Stimulated activated naive CD8-positive, alpha-beta T cell treated with anti-CD3 and anti-CD28 coated beads, Interleukin-15, amount 100 ng/mL, for 72 hours (primary cell): ENCODE measurements at places on chromosomes 2 and 18.
A peak's percentile ranks its signal among the peaks of the same experiment; 100 is the strongest.

GRCh38 chr2:211157856-211158463 lies 601.6 kb downstream of the CPS1 start:
- peak; percentile 55 for DNase-seq

DNA sequence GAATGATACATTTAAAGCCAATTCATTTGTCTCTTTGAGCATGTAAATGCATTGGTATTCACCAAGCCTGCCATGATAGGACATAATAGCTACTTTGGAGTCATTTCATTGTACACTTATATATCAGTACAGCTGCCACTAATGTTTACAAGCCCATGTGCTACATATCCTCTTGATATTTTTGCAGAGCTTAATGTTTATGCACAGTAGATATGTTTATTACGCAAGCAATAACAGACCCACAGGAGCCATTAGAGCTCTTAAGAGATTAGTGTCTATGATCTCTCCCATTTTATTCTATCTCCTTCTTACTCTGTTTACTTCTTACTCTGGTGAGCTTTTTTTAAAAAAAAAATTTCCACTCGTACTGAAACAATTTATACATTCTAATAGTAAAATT lies 1132.1 kb upstream of the ZEB2 start:
- no peak for DNase-seq

DNA sequence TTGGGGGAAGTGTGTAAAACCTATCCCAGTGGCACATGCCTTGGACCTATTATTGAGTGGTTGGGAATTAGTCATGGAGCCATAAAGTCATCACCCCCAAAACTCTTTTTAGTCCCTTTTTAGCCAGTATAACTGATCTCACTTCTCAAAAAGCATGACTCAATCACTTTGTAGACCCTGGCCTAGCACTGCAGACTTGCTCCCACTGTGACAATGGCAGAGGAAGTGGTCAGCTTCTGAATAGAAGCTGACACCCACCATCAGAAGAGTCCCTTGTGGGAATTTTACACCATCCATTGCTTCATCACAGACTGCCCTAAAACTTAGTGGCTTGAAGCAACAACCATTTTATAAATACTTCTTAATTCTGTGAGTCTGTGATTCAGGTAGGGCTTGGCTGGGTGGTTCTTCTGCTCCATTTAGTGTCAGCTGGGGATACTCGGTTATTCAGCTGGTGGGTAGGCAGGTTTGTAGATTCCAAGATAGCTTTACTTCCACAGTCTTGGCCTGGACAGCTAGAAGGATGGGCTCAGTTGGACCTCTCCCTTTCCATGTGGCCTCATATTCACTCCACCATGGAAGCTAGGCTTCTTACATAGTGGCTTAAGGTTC lies 10.8 kb upstream of the ITGA6 start:
- DNase-seq, result no peak

- no peak for DNase-seq
Observed at GRCh38 chr2:200703127-200703925, 108.4 kb upstream of the BZW1 start.

DNA sequence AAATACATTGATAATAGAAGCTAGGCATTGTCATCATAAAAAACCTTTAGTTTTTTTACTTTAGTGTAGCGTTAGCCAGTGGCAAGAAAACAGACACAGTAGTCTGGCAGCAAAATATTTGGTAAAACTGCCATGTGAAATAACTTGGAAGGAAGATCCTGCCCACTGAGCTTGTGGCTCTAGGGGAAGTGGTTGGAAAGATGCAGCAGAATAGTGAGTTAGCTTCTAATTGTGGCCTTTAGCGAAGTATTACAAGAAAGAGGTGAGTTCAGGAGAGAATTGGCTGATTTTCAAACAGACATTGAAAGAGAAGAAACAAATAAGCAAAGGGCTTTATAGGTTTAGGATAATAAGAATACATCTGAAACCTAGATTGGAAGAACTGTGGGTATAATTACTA lies 1887.8 kb upstream of the CELF4 start:
- DNase-seq, result no peak

GRCh38 chr2:19749507-19749836 lies 152.3 kb downstream of the TTC32 start:
- no peak for DNase-seq

- DNase-seq, result no peak
Observed at GRCh38 chr2:135475128-135475527, 55.9 kb downstream of the ZRANB3 start.

DNA sequence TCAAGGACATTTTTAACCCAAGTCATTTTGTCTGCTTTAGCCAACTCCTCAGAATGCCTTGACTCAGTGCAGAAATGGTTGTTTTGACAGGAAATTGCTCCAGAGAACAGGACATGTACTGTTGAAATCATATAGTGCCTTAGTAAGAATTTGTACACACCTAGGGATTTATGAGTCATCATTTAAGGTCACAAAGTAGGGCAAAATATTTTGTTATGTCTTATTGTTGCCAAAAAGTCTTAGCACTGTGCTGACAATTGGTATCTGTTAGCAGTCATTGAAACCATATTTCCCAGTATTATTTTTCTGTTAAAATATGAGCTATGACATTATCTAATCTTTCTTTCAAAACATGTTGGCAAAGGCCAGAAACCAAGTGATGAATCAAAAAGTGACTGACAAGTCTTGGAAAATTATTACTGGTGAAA lies 104.5 kb downstream of the OSBPL6 start:
- DNase-seq, result no peak

DNA sequence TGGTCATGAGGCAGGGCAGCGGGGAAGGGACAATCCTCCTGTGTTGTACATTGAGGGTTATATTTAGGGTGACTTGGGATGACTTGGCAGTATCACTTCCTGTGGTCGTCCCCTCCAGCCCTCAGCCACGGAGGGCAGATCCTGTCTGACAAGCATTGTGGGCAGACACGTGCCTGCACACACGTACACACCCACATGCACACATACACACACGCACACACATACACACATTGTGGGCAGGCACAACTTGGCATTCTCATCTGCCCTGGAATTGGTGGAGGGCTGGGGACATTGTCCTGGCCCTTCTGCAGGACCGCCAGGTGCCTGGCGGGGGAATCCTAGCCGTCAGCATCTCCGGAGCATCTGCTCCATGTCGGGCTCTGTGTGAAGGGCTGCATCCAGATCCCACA lies 47.6 kb downstream of the ODC1 start:
- DNase-seq, result no peak

DNA sequence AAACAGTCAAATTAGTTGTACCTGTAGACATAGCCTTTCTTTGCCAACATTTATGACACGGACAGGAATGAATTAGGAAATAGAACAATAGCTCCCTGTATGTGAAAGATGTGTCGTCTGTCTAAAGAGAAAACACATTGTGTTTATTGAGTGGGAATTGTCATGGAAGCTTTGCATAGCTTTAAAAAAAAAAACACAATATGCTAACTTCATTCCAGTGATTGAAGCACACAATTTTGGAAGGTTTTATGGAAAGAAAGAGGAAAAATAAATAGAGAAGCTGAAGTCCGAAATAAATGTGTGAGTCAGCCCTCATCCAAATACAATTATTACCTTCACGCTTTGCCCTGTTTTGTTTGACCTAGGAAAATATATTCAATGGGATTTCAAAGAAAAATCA lies 1095.7 kb downstream of the TSN start:
- DNase-seq, result no peak

GRCh38 chr2:177464549-177464948 lies 72.0 kb downstream of the AGPS start:
- DNase-seq, result no peak

GRCh38 chr18:14577971-14578370 lies 34.6 kb upstream of the POTEC start:
- no peak for DNase-seq

DNA sequence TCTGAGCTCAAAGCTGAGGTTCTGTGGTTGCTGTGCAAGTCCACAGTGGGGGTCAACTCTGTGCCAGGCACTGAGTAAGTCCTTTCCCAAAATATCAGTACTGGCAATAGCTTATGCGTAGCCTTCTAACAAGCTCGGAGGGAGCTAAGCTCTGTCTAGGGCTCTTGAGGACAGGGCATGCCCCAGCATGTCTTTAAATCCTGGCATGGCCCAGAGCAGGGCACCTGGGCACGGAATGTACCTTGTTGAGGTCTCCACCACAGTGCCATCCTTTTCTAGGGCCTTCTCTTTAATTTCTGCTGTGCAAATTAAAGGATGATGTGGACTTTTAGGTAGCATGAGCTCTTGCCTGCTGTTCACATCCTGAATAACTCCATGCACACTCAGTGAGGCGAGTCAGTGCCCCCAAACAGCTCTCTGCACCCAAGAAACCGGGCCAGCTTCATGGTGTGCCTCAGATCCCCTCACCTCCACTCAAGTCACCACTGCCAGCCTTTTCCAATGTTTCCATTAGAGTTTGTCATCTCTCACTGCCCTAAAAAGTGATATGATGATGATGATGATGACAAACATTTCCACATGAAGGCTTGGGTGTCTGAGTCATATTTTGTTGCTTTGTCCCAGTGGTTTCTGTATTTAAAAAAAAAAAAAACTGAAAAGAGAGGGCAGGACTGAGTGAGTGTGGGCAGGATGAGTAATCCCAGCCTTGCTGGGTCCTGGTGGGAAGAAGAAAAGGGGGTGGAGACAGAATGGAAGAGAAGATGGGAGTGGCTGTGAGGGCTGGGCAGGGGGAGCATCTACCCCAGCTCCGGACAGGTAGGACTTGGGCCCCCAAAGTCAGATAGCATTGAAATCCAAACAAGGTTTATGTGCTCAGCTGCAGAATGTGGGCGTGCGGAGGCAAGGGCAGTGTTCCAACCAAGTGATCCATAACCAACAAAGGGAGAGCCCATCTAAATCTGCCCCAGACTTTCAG lies 78.9 kb downstream of the ZBTB7C start:
- DNase-seq, result no peak

GRCh38 chr18:40380686-40381439 lies 1574.2 kb upstream of the PIK3C3 start:
- no peak for DNase-seq

DNA sequence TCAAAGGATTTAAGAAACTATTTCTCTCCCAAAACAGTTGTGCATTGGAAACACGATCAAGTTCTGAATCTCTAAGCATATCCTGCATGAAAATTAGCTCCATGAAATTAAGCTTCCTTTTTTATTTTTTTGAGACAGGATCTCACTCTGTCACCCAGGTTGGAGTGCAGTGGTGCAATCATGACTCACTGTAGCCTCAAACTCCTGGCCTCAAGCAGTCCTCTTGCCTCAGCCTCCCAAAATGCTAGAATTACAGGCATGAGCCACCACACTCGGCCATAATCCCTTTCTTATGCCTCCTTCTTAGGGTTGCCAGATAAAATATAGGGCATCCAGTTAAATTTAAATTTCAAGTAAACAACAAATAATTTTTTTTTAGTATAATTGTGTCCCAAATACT lies 124.4 kb downstream of the ARL4C start:
- DNase-seq, result no peak

GRCh38 chr2:237044281-237044680 lies 41.4 kb upstream of the COPS8 start:
- no peak for DNase-seq

DNA sequence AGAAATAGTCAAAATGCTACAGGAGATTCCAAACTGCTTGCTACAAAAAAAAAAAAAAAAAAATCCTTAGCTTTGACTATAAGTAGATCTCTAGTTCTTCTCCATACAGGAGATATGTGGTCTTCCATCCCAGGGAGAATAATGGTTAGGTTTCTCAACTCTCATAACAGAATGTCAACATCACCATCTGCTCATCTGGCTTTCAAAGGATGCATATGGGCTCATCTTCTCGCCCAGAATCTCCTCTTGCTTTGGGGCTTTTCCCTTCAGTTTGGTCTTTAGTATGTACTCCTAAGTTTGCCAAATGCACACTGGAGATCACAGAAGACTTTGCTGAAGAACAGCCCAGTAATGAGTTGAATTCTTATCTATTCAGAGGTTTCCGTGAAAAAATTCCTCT lies 240.7 kb downstream of the NRXN1 start:
- no peak for DNase-seq

DNA sequence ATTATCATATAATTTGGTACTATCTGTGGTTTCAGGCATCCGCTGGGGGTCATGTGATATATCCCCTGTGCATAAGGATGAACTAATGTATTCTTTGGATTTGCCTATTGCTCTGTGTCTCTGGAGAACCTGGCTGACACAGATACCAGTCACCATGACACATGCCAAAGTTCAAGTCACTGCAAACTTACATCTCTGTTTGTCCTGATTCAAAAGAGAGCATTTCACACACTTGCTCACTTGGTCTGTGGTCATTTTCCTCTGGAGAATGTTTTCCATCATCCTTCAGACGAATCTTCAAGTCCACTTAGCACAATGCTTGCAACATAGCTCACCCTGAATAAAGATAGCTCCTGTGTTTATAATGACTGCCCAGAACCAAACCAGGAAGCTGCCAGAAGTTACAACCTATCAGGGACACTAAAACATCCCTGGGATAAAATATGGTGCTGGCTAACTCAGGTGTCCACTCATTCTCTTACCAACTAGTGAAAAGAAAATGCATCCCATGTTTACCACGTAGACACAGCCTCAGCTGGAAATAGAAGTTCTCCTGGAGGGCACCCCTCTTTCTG lies 18.1 kb downstream of the SULT1C3 start:
- DNase-seq, result no peak

DNA sequence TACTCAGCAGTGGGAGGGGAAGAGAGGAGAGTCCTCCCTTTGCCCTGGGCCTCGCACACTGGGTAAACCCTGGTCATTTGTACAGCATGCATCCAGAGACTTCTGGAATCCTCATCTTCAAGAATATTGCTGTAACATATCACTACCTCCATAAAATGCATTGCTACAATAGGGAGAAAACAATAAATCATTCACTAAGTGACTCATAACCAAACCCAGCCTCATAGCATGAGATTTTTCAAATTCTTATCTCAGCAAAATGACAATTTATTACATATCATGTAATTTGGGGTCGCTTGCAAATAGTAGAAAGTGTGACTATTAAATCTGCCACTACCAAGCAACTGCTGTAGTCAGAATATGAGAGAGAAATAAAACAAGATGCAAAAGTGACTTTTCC lies 189.4 kb downstream of the ALK start:
- no peak for DNase-seq

GRCh38 chr2:86229221-86229620 lies 30.0 kb downstream of the MRPL35 start:
- no peak for DNase-seq

GRCh38 chr2:109560265-109560664 lies 53.5 kb downstream of the SEPTIN10 start:
- no peak for DNase-seq

- no peak for DNase-seq
Observed at GRCh38 chr2:218253232-218253625, 7.6 kb upstream of the GPBAR1 start.

- no peak for DNase-seq
Observed at GRCh38 chr2:157857881-157858280, 18.2 kb downstream of the ACVR1 start.

DNA sequence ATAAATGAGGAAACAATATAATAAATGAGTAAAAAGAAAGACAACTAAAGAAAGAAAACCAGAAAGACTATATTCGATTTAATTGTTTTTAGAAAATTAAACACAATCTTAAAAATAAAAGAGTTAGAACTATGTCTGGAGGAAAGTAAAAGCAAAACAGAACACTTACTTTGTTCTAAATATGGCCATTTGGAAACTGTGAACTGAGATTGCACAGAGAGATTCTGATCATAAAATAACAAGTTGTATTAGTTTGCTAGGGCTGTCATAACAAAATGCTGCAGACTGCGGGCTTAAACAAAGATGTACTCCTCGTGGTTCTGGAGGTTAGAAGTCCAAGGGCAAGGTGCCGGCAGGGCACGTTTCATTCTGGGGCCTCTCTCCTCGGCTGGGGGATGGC lies 128.1 kb upstream of the AQP4 start:
- no peak for DNase-seq

- DNase-seq, result no peak
Observed at GRCh38 chr2:100812116-100812515, 7.8 kb upstream of the NPAS2 start.
